Coronary artery (tissue), 2 donors: ENCODE measurements at places on chromosomes 13 and 19.

- no peak for DNase-seq
These were observed 39.8 kb downstream of the GPR180 start for GRCh38 chr13:94641409-94641941.

GRCh38 chr13:49502954-49503353, 7.2 kb downstream of the PHF11 start:
- DNase-seq = no peak

- DNase-seq = no peak
These were observed 365 bp downstream of the PPP6R1 start for GRCh38 chr19:55258476-55258827.

GRCh38 chr19:40424637-40425449, 949 bp downstream of the SERTAD1 start:
- DNase-seq = peak; percentile 81

DNA sequence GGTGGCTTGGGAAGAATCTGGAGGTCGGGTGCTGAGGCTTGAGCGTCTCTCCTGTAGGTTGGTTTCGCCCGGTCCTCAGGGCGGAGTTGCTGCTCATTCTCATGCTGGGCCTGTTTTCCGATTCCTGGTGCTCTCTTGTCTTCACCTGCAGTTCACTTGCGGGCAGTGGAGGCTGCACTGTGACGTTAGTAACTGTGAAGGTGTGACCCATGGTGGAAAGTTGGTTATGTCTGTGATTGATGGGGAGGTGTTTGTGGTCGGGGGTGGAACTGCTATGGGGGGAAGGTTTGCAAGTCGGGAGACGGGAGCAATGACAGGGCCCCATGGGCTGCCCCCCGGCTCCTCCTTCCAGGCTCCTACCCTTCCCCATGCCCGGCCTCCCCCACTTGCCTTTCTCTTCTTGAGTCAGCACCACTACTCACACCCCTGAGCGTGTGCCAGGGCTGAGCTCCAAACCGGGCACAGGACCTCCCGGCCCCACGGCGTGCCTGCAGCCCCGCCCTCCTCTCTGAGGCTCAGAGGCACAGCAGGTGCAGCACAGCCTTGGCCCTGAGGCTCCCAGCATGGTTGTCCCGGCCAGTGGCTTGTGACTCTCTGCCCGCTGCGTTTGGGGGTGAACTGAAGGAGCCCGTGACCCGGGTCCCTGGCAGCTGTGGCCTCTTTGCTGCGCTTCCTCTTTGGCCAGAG, 79.1 kb downstream of the ATP11A start:
- DNase-seq = no peak

DNA sequence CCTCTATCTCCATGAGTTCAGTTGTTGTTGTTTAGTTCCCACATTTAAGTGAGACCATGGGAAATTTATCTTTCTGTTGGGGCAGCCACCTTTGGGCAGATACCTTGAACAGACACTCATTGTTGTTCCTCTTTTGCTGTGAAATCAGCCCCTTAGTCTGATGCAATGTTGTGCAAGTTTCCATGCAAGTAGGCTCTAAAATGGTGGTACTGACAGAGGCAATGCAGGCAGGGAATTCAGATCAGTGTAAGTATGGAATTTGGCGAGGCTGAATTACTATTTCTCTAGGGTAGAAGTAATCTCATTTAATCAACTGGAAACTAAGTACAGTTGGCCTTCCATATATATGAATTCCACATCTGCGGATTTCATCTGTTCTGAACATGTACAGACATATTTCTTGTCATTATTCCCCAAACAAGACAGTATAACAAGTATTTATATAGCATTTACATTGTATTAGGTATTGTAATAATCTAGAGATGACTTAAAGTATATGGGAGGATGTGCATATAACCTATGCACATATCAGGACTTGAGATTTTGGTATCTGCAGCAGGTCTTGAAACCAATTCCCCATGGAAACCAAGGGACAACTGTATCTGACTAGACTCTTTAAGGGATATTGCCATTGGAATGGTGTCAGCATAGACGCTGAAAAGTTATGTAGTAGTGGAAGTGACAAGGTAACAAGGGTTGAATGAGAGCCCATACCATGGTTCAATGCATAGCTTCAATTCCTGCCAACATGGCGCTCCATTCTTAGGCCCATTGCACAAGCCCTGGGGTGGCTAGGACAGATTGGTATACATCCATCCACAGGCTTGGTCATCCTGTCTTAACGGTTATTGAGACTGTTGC, 281.5 kb upstream of the HTR2A start:
- no peak for DNase-seq

DNA sequence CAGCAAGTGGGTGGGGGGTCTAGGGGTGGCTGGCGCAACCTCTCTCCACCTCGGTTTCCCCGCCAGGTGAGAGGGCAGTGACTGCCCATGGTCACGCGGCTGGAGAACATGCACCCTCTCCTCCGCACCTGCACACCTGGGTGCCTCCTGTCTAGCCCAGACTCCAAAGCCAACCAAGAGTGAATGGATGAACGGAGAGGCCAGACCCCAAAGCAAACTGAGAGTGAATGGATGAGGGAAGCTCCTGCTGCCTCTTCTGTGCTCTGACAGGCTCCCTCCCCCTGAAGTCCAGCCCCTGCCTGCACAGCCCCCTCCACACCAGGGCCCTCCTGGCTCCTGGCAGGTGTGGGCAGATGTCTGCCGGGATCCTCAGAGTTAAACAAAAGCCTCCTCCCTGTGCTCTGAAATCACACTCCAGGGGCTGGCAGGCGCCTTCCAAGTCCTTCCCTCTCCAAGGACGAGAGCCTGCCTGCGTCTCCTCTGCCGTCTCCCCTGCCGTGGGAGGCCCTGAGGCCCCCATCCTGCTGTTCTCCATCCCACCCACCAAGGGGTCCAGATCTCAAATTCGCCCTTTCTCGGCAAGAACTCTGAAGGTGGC, 2.2 kb downstream of the SBNO2 start:
- no peak for DNase-seq

DNA sequence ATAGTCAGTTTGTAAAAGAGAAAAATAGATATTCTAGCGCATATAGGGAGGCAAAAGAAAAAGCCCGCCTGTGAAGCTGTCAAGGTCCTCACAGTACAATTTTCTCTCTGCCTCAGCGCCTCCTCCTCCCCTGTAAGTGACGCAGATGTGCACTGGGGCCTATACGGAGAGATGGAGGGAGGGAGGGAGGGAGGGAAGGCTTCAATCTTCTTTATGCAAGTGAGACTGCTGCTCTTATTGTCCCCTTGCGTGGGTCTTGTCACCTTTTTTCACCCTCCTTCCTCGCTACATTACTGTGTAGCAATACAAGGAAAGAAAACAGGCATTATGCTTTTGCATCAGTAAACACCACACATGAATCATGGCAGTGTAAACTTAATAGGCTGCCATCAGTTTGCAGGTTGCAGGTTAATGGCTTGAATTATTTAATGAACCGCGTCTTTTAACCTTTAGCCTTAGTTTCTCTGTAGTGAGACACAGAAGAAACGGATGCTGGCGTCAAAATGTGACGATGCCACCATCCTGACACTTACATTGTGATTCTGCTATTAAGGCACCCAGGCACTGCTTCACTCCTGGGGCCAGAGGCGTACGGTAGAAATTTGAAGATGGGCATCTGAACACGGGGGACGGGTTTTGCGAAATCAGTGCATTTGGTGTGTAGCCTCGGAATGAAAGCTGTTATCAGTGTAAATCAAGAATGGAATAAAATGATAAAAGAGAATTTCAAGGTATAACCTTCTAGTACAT, at the start of gene KLHL1:
Gene KLHL1 (minus strand): TSS at position 97 of the 750 bp plus-strand sequence. CDS start 753 bp downstream, outside the sequence.
- DNase-seq = no peak

GRCh38 chr13:39341251-39341650, 261.7 kb downstream of the LHFPL6 start:
- no peak for DNase-seq

DNA sequence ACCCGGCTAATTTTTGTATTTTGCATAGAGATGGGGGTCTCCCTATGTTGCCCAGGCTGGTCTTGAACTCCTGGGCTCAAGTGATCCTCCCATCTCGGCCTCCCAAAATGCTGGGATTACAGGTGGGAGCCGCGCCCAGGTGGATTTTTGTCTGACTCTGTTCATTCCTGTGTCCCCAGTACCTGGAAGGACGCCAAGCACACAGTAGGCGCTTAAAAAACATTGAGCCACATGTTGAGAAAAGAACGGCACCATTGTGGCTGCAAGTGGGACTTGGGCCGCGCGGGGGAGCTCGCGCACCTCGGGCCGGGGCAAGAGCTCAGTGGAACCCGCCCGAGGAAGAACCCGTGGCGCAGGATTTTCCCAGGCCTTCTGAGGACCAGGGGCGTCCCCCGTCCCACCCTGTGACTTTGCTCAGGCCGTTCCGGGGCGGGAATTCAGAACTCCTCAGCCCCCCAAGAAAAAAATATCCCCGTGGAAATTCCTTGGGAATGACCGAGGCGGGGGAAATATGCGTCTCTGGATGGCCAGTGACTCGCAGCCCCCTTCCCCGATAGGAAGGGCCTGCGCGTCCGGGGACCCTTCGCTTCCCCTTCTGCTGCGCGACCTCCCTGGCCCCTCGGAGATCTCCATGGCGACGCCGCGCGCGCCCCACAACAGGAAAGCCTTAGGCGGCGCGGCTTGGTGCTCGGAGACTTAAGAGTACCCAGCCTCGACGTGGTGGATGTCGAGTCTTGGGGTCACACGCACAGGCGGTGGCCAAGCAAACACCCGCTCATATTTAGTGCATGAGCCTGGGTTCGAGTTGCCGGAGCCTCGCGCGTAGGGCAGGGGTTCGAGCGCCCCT, 1.4 kb upstream of the ICAM1 start:
- DNase-seq = peak; percentile 89

- no peak for DNase-seq
These were observed 122.0 kb downstream of the OLFM4 start for GRCh38 chr13:53150568-53150967.

DNA sequence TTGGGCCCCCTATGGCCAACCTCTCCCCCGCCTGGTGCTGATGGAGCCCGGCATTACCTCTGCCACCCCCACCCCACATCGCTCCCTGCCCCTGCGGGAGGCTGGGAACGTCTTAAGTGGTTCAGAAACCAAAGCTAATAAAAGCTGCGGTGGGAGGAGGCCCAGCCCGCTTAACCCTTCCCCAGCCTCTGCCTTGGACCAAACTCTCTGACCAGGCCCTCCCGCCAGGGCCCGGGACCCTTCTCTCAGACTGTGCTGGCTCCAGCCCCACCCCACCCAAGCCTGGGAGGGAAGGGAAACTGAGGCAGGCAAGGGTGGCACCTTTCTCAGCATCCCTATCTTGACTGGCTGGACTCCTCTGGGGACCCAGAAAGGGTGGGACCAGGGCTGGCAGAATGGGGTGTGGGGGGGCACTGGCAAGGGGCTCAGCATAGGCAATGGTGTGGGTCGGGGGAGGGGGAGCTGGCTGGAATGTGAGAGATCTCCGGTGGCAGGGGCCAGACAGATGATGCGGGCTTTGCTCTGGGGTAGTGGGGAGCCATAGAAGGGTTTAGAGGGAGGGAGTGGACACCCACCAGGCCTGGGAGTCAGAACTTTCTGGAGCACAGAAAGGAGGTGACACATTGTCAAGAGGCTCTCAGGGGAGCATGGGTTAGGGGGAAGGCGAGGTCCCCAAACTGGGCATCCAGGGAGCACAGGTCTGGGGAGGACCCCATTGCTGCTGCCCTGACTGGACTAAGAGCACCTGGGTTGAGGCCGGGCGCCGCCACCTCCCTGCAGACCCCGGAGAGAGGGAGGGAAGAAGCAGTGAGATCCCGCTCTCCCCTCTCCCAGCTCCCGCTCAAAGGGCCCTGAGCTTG, 21.9 kb downstream of the SMIM24 start:
- DNase-seq = no peak

DNA sequence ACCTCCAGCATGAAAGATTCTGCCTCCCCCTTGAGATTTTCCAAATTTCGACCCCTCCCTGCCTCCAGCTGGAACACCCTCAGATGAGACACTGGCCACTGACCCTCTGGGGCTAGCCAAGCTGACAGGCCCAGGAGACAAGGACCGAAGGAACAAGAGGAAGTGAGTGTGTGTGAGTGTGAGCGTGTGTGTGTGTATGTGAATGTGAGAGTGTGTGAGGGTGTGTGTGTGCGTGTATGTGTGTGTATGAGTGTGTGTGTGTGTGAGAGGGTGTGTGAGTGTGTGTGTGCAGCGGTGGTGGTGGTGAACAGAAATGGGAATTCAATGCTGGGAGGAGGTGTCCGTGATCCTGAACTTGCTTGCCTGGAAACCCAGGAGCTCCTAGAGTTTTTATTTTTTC, 13.8 kb downstream of the HRC start:
- no peak for DNase-seq

- DNase-seq = no peak
These were observed 5.5 kb upstream of the PTOV1 start for GRCh38 chr19:49845414-49845813.

DNA sequence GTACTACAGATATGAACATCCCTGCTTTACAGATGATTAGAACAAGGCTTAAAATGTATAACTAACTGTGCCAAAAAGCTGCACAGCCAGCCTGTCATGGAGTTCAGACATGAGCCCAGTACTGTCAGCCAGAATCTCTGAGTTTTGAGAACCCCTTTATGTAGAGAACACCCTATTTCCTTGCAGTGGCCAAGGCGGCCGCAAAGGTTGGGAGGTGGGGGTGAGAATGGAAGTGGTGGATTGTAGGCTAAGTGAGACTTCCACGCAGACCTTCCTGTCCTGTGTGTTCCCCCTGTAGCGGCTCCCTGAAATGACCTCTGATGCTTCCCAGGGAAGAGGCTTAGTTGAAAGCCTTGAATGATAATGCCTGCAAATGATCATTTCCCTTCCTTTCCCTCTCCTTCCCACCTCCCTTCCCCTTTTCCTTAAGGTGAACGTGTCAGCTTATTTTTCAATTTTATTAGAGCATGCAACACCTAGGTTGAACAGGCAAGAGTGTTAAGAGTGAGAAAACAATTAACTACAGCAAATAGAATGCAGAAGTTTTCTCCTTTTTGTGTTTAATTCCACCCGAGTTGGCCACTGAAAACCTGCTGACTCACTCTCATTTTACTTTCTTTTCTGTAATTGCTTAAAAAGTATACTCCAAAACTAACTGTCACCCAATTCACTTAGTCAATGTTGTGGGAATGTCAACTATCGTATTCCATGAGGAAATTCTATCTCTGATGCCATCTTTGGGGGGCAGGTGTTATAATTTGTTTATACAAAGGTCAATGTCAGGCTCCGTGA, 167.0 kb upstream of the EDNRB start:
- DNase-seq = no peak

GRCh38 chr13:59461411-59461810, 702.3 kb downstream of the DIAPH3 start:
- no peak for DNase-seq

DNA sequence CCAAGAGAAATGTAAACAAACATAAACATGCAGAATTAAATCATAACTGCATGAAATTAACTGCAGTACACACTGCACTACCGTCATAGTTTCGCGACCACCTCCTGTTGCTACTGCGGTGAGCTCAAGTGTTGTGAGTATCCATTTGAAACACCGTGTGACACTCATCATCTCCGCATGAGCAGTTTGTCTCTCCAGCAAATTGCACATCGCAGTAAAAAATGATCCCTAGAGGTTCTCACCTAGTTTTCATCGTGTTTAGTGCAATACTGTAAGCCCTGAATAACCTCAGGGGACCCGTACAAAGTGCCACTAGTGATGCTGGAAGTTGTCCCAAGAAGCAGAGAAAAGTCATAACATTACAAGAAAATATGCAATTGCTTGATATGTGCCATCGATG, 147.7 kb downstream of the DPF1 start:
- DNase-seq = no peak

- peak; percentile 45 for DNase-seq
These were observed 151.8 kb upstream of the SOX1 start for GRCh38 chr13:111915104-111915551.

GRCh38 chr13:102582256-102582655, 14.5 kb upstream of the TPP2 start:
- DNase-seq = no peak

GRCh38 chr13:109156181-109156935, 526.9 kb downstream of the MYO16 start:
- no peak for DNase-seq

GRCh38 chr19:661427-662196, 1.4 kb downstream of the RNF126 start:
- DNase-seq = no peak
